ENCODE measurements at places on chromosomes 1 and 21. TPM values are rescaled to one million over a fixed set of nuclear protein-coding genes. Genes with fewer than 3 reads are reported as not detected.

Gene KDF1
- not detected for total RNA-seq

Gene HES5
- 0.13 TPM for total RNA-seq

Gene FAM3B
- total RNA-seq = not detected

Gene RXRG
- not detected for total RNA-seq

Gene COPA
- 248 TPM for total RNA-seq

Gene SH2D2A
- total RNA-seq = not detected

Gene MPL
- 0.13 TPM for total RNA-seq

Gene RUNX3
- total RNA-seq = not detected

Gene ATAD3C
- 0.89 TPM for total RNA-seq

Gene IGSF9
- not detected for total RNA-seq
